NCI-H2227 treated with DMSO at 0.1 percent for 48 hours (cell line): ENCODE measurements at places on chromosomes 4 and X.

- no peak for DNase-seq
Observed at GRCh38 chrX:138504273-138504672, 207.2 kb downstream of the FGF13 start.

GRCh38 chrX:44157858-44158257, 184.7 kb upstream of the NDP start:
- no peak for DNase-seq

DNA sequence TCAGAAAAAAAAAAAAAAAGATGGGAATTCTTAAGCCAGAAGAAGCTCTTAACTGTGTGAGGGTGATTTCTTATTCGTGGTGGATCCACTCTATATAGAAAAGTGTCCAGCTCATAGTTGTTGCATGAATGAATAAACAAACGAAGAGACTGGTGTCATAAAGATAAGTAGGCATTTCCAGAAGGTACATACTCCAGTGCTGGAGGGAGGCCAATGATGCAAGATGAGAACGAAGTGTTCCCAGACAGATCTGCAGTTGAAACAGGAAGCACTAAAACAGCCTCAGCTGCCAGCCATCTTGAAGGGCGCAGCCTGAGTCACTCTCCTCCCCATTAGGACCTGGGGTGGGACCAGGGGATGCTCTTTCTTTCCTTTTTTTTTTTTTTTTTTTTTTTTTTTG, 47.4 kb upstream of the HOPX start:
- DNase-seq, result no peak

- DNase-seq, result no peak
Observed at GRCh38 chr4:115229873-115230272, 116.5 kb upstream of the NDST4 start.

GRCh38 chr4:128596115-128596514, 213.4 kb upstream of the JADE1 start:
- no peak for DNase-seq

GRCh38 chr4:181018472-181018871, 1224.7 kb upstream of the TENM3 start:
- no peak for DNase-seq

GRCh38 chr4:56783986-56784385, 37.5 kb downstream of the SPINK2 start:
- DNase-seq, result no peak

DNA sequence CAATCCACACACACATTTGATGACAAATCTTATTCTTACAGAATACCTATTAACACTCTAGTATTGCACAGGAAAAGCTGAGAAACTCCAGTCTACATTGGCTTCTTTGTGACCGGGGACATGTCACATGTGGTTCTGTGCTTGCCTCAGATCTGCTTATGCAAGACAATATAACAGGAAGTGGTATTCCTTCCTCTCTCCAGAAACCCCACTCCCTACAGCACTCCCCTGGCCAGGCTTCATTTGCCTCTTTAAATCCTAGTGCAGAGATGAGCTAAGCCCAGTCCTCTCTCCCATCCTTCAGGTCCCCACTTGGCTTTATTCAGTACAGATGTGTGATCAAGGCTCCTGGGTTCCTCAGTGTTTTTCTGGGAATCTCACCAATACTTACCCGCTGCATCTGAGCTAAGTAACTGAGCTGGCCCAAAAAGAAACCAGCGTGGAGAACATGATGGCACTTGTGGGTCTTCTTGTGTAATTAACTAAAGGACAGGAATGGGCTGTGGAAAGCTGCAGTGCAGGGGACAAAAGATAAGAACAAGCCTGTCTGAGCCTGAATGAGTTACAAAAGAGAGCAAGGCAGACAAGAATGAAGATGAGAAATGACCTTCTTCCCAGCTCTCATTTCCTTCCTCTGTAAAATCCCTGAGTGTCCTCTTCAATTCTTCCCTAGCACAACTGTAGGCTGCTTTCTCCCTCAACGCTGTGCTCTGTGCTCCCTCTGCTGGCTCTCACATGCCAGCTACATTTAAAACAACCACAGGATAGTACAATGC, 105.6 kb downstream of the HNRNPD start:
- peak; percentile 41 for DNase-seq

DNA sequence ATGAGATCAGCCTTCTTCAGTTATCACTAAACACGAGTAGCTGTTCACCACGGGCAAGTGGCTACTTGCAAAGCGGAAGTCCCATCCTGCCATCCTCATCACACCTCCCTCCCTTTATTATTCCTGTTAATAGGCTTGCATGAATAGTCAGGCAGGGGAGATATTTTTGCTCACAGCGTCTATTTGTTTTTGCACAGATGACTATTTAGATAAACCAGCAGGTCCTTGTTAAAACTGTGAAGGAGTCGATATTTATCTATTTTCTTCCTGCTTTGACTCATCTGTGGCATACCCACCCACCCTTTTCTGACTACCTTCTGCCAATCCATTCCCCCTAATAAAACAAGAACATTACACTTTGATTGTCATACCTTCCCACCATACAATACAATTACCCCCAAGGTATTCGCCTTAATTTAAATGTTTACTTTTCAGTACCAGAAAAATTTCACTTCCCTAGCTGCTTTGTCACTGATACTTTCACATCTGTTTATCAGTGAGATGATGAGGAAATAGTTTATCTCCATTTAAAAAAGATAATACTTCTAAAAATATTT, 96.6 kb upstream of the BANK1 start:
- DNase-seq, result no peak

DNA sequence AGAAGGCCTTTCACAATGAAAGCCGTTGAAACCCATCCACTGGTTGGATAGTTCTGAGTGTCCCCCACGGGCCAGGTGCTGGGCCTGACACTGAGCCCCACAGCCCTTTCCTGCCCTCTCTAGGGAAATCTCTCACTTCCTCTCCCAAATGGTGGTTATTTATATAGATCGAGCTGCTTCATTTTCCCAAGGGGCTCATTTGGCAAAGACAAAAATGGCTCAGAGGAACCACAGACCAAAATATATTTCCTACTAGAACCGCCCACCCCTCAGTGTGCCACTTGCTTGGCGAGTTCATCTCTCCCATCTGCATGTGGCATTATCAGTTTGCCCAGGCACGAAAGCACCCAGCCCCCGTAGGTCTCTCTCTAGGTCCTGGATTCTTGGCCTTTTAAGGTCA, 53.3 kb upstream of the STIM2 start:
- no peak for DNase-seq

- DNase-seq, result no peak
Observed at GRCh38 chr4:7158991-7159390, 33.3 kb upstream of the SORCS2 start.

- DNase-seq, result no peak
Observed at GRCh38 chr4:142648378-142648777, 197.7 kb downstream of the INPP4B start.

DNA sequence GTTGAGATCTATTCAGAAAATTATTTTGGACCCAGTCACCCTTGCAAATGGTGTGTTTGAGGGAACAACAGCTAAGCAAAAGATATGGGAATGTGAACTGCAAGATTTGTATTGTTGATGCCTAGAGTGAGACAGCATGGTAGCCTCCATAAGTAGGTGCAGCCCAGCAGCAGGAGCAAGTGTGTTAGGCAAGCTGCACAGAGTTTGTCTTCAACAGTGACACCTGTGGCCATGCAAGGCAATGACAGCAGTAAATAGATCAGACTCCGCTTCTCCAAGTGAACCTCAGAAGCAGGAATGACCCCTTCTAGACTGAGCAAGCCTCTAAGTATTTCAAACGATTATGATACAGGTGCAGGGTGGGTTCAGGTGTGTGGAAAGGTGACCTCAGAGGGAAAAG, 133.4 kb upstream of the MSX1 start:
- DNase-seq, result no peak

DNA sequence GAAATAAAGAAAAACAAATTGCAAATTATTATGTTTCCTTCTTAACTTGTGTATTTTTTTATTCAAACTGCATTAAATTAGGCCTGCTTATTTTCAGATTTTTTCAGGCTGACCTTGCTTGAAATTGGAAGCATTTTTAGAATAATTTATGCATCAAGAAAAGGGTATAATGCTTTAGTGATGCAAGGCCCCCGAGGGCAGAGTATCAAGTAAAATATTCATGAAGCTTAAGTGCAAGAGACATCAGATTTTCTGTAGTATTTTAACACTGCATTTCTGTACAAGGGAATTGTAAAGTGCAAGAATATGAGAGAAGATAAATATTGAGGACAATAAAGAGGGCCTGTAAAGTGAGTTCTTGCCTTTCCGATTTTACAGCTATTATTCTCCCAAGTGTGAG, 485.8 kb upstream of the ATOH1 start:
- DNase-seq, result no peak

GRCh38 chr4:174763454-174764104, 65.5 kb downstream of the GLRA3 start:
- no peak for DNase-seq

- DNase-seq, result no peak
Observed at GRCh38 chr4:120327276-120327675, 260.6 kb upstream of the MAD2L1 start.

DNA sequence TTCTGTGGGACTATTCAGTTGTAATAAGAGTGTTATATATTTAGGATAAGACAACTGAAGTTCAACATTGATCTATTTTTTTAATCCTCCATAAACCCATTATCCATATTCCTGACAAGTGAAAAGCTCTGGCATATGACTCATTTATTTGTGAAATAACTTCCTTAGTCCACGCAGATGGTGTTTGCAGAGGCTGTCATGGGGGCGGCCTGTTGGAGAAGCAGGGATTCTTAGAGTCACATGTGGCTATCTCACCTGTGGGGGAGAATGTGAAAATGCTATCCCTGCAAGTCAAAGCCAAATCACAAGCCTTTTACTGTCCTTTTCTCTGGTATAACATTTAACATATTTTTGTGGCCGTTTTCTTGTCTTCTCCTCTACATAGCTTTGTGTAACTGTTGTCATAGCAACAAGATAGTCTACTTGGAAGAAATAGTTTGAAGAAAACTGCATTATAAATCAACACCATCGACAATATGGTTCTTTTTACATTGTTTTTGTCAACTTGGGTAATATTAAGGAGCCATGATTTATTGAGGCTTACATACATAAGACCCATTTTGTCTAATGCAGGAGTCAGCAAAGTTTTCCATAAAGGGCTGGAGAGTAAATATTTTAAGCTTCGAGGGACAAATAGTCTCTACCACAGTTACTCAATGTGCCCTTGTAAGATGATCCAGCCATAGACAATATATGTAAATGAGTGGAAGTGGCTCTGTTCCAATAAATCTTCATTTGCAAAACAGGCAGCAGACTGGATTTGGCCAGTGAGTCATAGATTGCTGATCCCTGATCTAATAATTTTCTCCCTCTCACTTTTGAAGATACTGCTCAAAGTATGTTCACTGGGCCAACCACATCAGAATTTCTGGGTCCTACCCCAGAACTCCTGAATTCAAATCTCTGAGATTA, 395.0 kb downstream of the DTHD1 start:
- no peak for DNase-seq

GRCh38 chr4:98319021-98319420, 57.8 kb downstream of the RAP1GDS1 start:
- DNase-seq, result no peak

- DNase-seq, result no peak
Observed at GRCh38 chr4:182809417-182810102, 107.6 kb downstream of the DCTD start.

DNA sequence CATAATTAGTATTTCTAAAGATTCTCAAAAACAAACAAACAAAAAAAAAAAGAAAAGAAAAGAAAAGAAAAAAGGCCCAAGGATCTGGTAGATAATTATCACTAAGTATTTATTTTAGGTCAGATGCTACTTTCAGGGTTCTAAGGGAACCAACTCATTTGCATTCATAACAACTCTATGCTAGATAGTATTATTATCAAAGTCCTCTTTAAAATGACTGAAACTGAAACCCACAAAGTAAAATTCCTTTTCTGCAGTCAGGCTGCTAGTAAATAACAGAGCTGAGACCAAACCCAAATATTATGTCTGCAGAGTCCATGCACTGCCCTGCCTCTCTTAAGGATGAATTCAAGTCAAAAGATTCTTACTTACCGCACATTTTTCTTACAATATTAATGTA, 38.3 kb upstream of the MAPK10 start:
- no peak for DNase-seq

GRCh38 chr4:182994171-182994570, 77.0 kb upstream of the DCTD start:
- DNase-seq, result no peak

DNA sequence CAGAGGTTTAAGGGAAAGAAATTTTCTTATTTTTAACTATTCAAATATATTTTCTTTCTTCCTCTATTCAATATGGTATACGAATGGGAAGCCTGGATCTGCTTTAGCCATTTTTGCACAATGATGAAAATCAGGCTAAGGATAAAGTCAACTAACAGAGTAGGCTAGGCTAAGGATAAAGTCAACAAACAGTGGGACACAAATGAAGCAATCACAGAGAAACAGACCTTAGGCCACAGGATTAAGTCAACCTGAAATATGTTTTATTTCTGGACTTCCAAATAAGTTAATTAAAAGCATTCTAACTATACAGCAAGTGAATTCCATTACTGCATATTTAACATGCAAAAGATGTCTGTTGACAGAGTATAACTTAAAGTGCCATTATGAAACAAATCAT, 17.0 kb downstream of the DYNLT3 start:
- no peak for DNase-seq

DNA sequence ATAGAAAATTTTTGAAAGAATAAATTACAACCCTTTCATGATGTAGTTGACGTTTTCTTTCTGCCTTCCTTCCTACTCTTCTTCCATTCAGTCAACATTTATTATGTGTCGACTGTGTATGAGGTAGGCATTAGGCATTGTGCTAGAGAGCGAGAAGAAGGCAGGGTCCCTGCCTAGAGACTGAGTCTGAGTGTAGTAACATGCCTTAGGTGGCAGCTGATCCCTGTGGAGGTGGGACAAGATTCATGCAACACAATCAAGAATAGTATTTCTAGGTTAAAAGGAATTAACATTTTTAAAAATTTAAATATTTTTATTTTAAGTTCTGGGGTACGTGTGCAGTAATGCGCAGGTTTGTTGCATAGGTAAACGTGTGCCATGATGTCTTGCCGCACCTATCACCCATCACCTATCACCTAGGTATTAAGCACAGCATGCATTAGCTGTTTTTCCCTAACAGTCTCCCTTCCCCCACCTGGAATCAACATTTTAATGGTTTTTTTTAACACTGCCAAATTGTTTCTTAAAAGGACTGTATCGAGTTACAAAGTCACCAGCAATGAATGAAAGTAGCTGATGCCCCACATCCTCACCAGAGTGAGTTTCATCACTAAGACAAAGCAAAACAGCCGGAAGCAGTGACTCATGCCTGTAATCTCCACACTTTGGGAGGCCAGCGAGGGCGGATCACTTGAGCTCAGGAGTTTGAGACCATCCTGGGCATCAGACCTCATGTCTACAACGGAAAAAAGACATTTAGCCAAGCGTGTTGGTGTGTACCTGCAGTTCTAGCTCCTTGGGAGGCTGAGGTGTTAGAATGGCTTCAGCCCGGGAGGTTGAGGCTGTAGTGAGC, 84.0 kb downstream of the WWC2 start:
- DNase-seq, result no peak
